Lower leg skin (tissue), 4 donors: ENCODE measurements at places on chromosomes 4 and X.

DNA sequence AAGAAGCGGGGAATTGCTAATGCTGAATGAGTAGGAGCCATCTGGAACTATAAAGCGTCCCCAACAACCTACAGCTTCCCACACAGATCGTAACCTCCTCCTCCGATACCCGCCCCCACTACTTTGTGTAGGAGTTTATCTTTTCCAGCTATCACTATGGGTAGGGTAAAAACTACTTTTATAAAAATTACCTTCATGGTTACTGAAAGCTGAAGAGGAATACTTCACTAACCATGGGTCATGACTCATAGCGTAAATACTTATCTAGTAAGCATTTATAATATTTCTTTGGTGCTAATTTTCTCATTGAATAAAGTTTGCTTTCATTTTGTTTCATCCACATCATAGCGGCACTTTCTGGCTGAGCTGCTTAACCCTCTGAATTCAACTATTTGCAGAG, 79.4 kb upstream of the TNIP3 start:
- no peak for DNase-seq

GRCh38 chrX:135522132-135522530, 1.7 kb downstream of the INTS6L start:
- no peak for DNase-seq

DNA sequence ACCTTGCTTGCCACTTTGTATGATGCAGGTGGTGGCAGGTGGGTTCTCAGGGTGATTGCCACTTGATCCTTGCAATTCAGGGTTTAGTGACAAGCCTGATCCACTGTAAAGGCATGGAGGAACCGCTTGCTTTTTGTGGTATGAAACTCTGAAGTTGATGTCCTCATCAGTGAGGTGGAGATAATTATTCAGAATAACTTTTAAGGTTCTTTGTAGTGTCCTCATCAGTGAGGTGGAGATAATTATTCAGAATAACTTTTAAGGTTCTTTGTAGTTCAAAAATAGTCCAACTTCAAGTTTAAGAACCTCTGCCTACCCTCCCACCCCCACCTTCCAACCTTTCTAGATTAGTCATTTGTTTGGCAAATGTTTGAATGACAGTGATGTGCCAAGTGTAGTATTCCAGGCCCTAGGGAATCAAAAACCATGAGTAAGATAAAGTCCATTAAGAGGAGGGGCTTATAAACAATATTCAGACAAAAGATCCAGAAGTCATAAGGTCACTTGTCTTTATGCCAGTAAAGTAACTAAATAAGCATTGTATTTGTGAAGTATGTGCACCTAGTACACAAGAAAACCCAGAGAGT, 51.2 kb downstream of the DCUN1D4 start:
- no peak for DNase-seq

- DNase-seq, result no peak
Measured at GRCh38 chr4:88018466-88018865, 11.0 kb downstream of the PKD2 start.

GRCh38 chr4:166293556-166293955, 420.5 kb downstream of the TLL1 start:
- DNase-seq, result no peak

DNA sequence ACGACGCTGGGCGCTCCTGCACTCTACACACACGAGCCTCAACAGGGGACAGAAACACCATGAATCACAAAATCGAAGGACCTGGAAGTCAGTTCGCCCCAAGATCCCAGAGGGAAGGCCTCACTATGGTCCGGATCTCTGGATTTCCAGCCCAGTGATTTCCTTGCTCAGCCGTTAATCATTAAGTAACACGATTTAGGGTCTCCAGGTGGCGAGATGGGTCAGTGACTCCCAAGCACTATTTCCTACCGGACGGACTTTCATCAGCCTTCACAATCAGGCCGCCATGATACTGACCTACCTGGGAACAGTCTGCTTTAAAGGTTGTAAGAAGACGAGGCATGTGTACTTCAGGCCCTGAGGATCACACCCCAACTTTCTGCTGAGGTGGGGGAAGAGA, 63.7 kb downstream of the FAT1 start:
- no peak for DNase-seq
